ENCODE measurements at places on chromosomes 1 and 21.

GRCh38 chr1:30108186-30108585 is 615.2 kb downstream of the MATN1 start:
- DNase-seq, result no peak

- no peak for DNase-seq
These were observed 61.6 kb upstream of the QSOX1 start for GRCh38 chr1:180092931-180093650.

GRCh38 chr1:3067671-3068563 is 1.1 kb upstream of the PRDM16 start:
- no peak for DNase-seq

DNA sequence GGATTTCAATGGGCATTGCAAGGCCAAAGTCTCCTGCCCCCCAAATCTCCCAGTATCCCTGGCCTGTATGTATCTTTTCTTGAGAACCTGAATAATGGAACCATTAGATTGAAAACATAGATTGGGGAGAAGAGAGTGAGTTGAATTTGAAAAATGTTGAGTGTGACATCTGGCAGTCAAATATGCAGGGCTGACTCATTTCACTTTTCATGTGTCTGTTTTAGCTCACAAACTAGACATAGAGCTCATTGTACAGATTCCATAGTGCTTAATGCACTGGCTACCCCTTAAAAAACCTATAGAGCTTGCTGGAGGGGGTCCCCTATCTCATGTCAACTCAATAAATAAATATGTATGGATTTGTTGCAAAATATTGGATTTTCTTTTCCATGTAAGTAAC is 30.8 kb downstream of the DDR2 start:
- DNase-seq, result no peak

- no peak for DNase-seq
These were observed 1.1 kb downstream of the SLAMF9 start for GRCh38 chr1:159952932-159953331.

DNA sequence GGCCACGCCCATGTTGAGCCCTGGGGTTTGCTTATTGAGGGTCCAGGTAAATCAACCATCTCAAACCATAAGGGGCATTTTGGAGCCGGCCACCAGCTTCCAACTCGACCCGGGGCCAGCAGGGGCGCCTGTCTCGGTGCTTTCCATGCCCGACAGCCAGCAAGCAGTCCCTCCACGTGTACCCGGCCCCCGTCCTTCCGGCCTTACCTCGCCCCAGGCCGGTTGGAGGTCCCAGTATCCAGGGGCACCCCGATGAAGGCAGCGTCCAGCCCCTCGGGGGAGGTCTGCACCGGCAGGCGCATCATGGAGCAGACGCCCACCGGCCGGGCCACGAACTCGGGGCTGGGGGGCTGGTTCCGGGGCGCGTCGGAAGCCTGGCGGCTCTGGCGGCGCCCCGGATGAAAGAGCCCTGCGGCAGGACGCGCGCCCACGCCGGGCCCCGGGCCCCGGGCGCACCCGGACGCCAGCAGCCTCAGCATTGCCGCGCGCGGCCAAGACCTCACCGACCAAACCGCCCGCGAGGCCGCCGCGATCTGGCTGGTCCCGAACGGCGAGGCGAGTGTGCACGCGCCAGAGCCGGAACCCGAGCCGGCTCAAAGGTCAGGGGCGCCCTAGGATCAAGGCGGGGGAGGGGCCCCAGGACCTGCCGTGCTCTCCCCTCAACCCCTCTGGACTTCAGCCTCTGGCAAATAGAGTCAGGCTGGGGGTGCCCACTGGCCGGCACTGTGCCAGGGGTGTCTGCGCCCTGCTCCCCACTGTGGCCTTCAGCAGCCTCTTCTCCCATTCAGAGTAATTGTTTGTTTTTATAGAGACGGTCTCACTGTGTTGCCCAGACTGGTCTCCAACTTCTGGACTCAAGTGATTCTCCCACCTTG is at the start of gene AGMAT:
Gene AGMAT, minus strand, starts transcription at position 563 of the 875 bp plus-strand sequence. Its CDS starts 84 bp downstream, at position 479.
- DNase-seq, result peak; percentile 74

DNA sequence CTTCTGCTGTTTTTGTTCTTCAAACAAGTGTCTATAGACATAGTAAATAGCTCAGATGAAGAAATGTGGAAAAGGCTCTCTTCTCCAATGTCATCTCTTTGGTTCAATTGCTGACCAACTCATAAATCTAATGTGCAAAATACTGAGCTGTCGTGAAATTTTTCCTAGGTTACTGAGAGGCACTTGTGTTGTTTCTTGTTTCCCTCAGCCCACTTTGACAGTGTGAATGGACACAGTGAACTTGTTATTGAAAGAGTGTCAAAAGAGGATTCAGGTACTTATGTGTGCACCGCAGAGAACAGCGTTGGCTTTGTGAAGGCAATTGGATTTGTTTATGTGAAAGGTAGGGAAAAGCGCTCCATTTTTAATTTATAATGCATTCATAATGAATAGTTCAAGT is 245.3 kb downstream of the TPR start:
- DNase-seq, result no peak

- no peak for DNase-seq
These were observed 18.7 kb upstream of the KANK4 start for GRCh38 chr1:62337706-62338631.

- no peak for DNase-seq
These were observed 64.2 kb upstream of the LYPLAL1 start for GRCh38 chr1:219109424-219110018.

- DNase-seq, result no peak
These were observed 23.4 kb downstream of the SAMSN1 start for GRCh38 chr21:14522736-14523135.

- no peak for DNase-seq
These were observed 525.6 kb upstream of the CAMK1G start for GRCh38 chr1:209057901-209058300.

DNA sequence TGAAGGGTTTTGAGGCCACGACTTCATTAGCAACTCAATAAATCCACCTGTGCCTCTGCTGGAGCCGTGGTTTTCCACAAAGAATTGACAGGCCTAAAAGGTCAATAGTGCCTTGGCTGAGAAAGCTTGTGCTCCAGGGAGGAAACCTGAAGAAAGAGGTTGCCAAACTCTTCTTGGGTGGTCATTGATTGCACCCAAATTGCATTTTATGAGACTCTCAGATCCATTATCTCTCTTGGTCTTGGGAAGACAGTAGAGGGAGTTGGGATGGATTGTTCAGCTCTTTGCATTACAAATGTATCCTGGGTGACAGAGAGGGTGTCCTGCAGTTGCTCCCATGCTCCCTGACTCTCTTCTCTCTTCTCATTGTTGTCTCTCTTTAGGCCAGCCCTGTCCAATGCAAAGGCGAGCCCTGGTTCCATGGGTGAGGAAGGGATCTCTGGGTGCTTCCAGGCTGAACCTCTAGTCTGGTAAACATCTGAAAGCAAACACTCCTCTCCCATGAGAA is 46.1 kb upstream of the HTR1D start:
- no peak for DNase-seq

Data from type B pancreatic cell (in vitro differentiated cells).